ENCODE measurements at places on chromosomes 5 and 9.
A peak's percentile ranks its signal among the peaks of the same experiment; 100 is the strongest.

DNA sequence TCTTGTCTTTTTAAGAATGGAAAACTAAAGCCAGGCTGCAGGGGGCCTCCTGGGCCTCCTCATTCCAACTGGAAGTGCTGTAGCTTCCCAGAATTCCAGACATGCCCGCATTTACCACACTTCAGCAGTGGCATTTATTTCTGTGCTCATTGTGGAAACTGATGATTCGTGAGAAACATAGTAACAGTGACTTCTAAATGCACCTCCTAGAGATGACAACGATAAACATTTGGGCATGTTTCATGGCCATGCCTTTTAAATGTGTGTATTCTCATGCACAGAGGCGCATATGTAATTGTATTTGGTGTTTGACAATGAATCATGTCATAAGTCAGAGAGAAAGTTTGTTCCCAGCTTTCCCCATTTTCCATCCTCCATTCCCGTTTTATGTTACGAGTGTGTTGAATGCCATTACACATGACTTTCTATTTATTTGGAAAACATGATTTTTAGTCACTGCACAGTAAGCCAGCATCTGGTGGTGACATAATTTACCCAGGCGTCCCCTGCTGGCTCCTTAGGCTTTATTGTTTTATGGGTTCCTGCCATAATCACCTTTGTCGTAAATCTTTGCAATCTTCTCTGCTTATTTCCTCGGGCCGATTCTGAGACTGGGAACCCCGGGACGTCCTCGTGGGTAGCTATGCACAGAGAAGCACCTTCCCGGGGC lies 68.8 kb upstream of the FCN2 start:
- no peak for DNase-seq
- no peak overlapping the region for H3K4me3 ChIP-seq
- H3K4me1 ChIP-seq, result no peaks in the 10 kb centered on the region
- H3K27me3 ChIP-seq, result no peaks in the 10 kb centered on the region
- no peak overlapping the region for H3K27ac ChIP-seq

DNA sequence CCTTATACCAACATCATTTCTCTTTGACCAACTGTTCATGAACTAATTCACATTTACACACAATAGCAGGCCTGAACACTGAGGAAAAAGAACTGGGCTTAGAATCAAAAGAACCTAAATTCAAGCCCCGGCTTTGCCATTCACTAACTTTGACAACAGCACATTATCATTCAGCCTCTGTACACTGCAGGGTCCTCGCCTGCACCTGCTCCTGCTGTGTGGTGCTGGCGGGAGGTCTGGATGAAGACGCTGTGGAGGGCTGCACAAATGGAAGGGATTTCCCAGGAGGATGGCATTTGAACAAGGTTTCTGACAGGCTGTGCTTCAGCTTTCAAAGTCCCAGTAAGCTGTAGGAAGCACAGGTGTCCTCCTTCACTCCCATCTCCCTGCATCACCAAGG lies 151.2 kb downstream of the ZDHHC21 start:
- no peaks in the 10 kb centered on the region for H3K36me3 ChIP-seq
- H3K4me1 ChIP-seq, result no peaks in the 10 kb centered on the region
- no peak for DNase-seq
- no peak overlapping the region for H3K4me3 ChIP-seq
- H3K27me3 ChIP-seq, result peaks cover 2% of the 10 kb centered on the region

DNA sequence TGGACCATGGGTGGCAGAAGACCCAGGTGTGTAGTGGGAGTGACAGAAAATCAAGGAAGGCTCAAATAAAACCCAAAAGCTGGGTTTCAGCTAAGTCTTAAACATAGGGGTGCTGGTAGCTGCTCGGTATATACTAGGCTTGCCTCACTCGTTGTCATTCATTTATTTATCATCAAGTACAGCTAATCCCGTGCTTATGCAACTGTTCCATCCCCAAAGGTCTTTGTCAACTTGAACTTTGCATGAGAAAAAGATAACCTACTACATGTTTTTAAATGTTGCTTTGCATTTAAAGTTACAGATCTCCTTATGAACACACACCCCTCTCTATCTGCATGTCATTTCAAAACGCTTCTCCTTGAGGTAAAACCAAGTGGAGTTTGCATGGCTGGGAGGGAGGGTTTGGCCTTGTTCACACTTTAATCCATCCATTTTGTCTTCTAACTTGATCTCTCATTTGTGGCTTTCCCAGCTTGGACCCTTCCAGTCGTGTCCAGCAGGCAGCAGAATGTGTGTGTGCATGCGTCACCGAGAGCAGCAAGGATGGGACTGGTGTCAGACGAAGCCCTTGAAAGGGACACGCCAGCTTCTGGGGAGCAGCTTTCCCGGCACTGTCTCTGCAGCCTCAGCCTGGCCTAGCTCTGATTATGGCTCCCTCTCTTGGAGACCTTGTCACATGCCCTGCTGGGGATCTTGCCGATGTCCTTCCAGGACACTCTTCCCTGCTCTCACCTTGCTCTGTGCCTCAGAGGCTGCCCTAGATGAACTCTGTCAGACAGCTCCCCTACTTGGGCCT lies 133.5 kb downstream of the GADD45G start:
- H3K4me1 ChIP-seq, result peaks cover 23% of the 10 kb centered on the region
- DNase-seq, result no peak
- H3K27ac ChIP-seq, result no peak overlapping the region
- H3K27me3 ChIP-seq, result peaks cover 18% of the 10 kb centered on the region

DNA sequence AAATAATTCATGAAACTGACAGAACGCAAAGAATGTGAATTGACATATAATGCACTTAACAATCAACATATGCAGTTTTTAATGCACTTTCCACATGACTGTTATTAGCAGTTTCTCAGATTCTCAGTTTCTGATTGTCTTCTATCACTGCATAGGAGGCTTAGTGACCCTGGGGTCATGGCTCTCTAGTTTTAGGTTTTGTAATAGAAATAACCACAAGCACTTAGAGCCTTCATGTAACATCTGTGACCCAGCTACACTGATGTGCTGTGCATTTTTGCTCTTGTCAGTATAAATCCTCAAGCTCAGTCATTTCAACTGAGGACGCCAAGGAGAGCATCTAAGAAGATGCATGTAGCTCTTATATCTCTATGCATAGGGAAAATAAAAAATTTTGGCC lies 163.1 kb upstream of the IZUMO3 start:
- no peaks in the 10 kb centered on the region for H3K4me1 ChIP-seq
- no peaks in the 10 kb centered on the region for H3K27me3 ChIP-seq
- H3K27ac ChIP-seq, result no peak overlapping the region

DNA sequence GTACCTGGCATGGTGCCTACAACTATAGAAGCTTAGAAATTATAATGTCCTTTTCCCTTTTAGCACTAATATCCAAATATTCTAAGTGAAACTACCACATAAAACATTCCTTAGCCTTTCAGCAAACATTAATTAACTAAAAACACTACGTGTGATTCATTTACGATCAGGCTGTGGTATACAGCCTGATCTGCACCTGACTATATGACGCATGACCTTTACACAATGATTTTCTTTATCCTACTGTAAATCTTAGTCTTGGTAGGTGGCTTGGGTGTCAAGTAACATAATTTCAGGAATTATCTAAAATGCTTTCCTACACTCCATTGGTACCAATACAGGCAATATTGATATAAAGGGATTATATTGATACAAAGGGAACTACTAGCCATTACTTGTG lies 686.7 kb downstream of the DTWD2 start:
- H3K27me3 ChIP-seq, result no peaks in the 10 kb centered on the region
- peaks cover 3% of the 10 kb centered on the region for H3K36me3 ChIP-seq
- no peak overlapping the region for H3K4me3 ChIP-seq
- no peak for DNase-seq

DNA sequence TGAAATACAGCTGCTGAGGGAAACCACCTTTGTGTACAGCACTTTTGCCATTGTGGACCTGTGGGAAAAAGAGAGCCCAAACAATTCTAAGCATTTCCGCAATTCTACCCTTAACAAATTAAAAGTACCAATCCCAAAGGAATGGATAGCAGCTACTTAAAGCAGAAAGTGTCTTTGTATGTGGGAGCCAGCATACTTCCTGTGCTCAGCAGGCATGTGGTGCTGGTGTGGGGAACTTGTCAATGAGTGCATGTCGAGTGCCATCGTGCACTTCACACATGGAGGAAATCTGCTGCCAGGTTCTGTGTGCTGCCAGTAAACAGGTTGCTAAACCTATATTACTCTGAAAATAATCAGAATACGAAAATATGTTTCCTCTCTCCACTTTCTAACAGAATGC lies 399.0 kb downstream of the LRRC70 start:
- no peak overlapping the region for H3K27ac ChIP-seq
- no peak for DNase-seq
- no peaks in the 10 kb centered on the region for H3K4me1 ChIP-seq
- no peaks in the 10 kb centered on the region for H3K36me3 ChIP-seq
- H3K27me3 ChIP-seq, result no peaks in the 10 kb centered on the region

GRCh38 chr5:67588389-67588788 lies 391.8 kb upstream of the CD180 start:
- no peak for DNase-seq
- no peaks in the 10 kb centered on the region for H3K27me3 ChIP-seq
- no peak overlapping the region for H3K4me3 ChIP-seq
- H3K36me3 ChIP-seq, result peaks cover 2% of the 10 kb centered on the region
- no peak overlapping the region for H3K27ac ChIP-seq

DNA sequence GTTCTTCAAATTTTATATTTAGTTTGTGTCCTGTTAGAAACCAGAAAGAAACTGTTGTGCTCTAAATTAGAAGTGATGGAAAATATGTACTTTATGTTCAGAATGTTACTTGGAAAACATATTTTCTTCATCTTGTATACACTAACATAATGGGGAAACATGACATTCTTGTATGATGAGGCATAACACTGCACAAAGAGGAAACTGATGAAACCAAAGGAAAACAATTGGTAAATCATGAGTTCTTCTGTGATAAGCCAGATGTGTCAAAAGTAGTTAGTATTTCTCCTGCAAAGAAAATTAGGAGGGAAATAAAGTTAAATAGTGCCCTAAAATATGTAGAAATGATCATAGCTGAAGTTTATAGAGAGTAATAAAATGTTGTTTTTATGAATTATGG lies 111.1 kb upstream of the FBN2 start:
- H3K27ac ChIP-seq, result no peak overlapping the region
- H3K4me3 ChIP-seq, result no peak overlapping the region
- H3K27me3 ChIP-seq, result no peaks in the 10 kb centered on the region
- no peak for DNase-seq
- H3K36me3 ChIP-seq, result no peaks in the 10 kb centered on the region

- H3K4me1 ChIP-seq, result peaks cover 10% of the 10 kb centered on the region
- DNase-seq, result no peak
- peak within 1 kb of the TSS; percentile 69 for H3K4me3 ChIP-seq
These were observed at the start of gene LOX for GRCh38 chr5:122078116-122079110. TSS of gene LOX (minus strand) at chr5:122078259. CDS start at chr5:122077985, 274 bp downstream.

GRCh38 chr9:32832346-32832745 lies 49.0 kb downstream of the TMEM215 start:
- no peak overlapping the region for H3K27ac ChIP-seq
- no peak for DNase-seq
- no peaks in the 10 kb centered on the region for H3K36me3 ChIP-seq
- H3K4me1 ChIP-seq, result no peaks in the 10 kb centered on the region
- no peak overlapping the region for H3K4me3 ChIP-seq

- peaks cover 22% of the 10 kb centered on the region for H3K36me3 ChIP-seq
- no peaks in the 10 kb centered on the region for H3K27me3 ChIP-seq
- no peak overlapping the region for H3K4me3 ChIP-seq
- peaks cover 30% of the 10 kb centered on the region for H3K4me1 ChIP-seq
- no peak for DNase-seq
- H3K27ac ChIP-seq, result no peak overlapping the region
These were observed 2.3 kb downstream of the WDR38 start for GRCh38 chr9:124855566-124855943.

- peaks cover 19% of the 10 kb centered on the region for H3K27me3 ChIP-seq
- H3K36me3 ChIP-seq, result no peaks in the 10 kb centered on the region
- no peaks in the 10 kb centered on the region for H3K4me1 ChIP-seq
These were observed 291.9 kb downstream of the DMAC1 start for GRCh38 chr9:7507566-7508270.

GRCh38 chr5:94021246-94021645 lies 279.8 kb upstream of the POU5F2 start:
- H3K4me1 ChIP-seq, result peaks cover 17% of the 10 kb centered on the region
- no peak for DNase-seq
- H3K27me3 ChIP-seq, result no peaks in the 10 kb centered on the region

DNA sequence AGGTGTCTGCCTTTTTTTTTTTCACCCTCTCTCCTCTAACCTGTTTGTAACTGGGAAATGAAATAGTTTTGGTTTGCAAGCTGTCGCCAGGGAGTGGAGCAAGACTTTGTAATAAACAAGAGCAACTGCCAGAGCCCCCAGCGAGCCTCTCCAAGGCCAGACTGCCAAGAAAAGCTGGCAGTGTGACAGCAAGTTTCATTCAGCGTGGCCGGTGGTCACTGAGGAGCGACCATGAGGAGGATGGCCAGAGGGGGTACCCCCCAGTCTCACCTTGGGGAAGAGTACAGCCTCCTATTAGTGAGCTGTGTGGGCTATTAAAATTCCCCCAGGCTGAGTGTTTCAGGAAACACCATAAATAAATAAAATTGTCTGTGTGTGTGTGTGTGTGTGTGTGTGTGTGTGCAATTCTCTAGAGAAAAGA lies 49.9 kb downstream of the ZFAND5 start:
- no peaks in the 10 kb centered on the region for H3K4me1 ChIP-seq
- peaks cover 3% of the 10 kb centered on the region for H3K36me3 ChIP-seq

GRCh38 chr5:68730220-68730978 lies 363.4 kb upstream of the SLC30A5 start:
- no peaks in the 10 kb centered on the region for H3K27me3 ChIP-seq
- H3K4me1 ChIP-seq, result peaks cover 21% of the 10 kb centered on the region
- no peak overlapping the region for H3K27ac ChIP-seq
- DNase-seq, result no peak
- no peak overlapping the region for H3K4me3 ChIP-seq

- no peak overlapping the region for H3K27ac ChIP-seq
- H3K36me3 ChIP-seq, result peaks cover 3% of the 10 kb centered on the region
- no peak overlapping the region for H3K4me3 ChIP-seq
- DNase-seq, result no peak
These were observed 124.6 kb downstream of the GNAQ start for GRCh38 chr9:77906991-77907390.

DNA sequence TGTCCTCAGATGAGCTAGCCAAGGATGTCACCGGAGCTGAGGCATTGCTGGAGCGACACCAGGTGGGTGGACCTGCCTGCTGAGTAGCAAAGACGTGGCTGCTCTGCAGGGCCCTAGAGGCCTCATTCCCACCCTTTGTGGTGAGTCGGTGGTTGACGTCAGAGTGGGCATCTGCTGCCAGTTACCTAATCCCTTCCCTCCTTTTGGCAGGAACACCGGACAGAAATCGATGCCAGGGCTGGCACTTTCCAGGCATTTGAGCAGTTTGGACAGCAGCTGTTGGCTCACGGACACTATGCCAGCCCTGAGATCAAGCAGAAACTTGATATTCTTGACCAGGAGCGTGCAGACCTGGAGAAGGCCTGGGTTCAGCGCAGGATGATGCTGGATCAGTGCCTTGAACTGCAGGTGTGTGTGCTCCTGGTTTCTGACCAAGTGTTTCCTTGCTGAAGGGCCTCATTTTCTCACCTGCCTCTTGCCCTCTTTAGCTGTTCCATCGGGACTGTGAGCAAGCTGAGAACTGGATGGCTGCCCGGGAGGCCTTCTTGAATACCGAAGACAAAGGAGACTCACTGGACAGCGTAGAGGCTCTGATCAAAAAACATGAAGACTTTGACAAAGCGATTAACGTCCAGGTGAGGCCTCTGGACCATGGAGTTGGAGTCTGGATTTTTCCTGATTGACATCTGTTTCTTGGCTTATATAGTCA lies 48.9 kb downstream of the DYNC2I2 start:
- peaks cover 86% of the 10 kb centered on the region for H3K36me3 ChIP-seq
- no peak overlapping the region for H3K27ac ChIP-seq
- H3K4me1 ChIP-seq, result no peaks in the 10 kb centered on the region
- DNase-seq, result no peak
- no peaks in the 10 kb centered on the region for H3K27me3 ChIP-seq

GRCh38 chr5:39485079-39485478 lies 60.3 kb upstream of the DAB2 start:
- H3K36me3 ChIP-seq, result no peaks in the 10 kb centered on the region
- no peak overlapping the region for H3K4me3 ChIP-seq
- H3K4me1 ChIP-seq, result no peaks in the 10 kb centered on the region
- H3K27ac ChIP-seq, result no peak overlapping the region
- H3K27me3 ChIP-seq, result peaks cover 17% of the 10 kb centered on the region
